Caudate nucleus (tissue), 63 donors: ENCODE measurements at places on chromosomes 7 and 10.
A peak's percentile ranks its signal among the peaks of the same experiment; 100 is the strongest.

DNA sequence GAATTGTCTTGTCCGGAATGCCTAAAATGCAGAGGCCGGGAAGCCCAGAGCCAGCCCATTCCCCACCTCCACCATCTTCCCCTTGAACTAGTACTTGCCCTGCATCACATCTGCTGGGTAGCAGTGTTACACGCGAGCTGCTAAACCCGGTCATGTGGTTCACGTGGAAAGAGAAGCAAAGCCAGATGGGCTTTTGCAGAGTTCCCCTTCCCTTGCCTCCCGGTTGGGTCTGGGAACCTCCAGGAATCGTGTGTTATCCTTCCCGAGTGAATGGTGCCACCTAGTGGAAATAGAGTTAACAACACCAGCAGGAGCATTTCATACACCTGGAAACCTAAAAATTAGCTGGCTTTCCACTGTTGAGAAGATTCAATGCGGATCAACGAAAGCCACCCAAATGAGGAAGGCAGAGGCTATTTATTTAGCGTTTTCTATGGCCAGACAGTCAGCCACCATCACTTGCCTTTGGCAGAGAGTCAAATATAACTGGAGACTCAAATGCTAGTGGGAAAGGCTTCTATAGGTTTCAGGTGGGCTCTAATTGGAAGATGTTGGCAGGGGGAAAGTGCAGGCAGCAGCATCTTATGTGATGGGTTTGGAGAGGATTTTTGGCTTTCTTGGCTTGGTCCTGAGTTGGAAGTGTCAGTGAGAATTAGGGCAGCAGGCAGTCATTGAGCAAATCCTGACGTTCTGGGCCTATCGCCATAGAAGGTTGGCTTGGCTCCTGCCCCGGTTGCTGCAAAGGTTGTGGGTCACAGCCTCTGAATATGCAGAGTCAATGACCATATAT is 12.9 kb upstream of the DENND2A start:
- peak; percentile 21 for DNase-seq

DNA sequence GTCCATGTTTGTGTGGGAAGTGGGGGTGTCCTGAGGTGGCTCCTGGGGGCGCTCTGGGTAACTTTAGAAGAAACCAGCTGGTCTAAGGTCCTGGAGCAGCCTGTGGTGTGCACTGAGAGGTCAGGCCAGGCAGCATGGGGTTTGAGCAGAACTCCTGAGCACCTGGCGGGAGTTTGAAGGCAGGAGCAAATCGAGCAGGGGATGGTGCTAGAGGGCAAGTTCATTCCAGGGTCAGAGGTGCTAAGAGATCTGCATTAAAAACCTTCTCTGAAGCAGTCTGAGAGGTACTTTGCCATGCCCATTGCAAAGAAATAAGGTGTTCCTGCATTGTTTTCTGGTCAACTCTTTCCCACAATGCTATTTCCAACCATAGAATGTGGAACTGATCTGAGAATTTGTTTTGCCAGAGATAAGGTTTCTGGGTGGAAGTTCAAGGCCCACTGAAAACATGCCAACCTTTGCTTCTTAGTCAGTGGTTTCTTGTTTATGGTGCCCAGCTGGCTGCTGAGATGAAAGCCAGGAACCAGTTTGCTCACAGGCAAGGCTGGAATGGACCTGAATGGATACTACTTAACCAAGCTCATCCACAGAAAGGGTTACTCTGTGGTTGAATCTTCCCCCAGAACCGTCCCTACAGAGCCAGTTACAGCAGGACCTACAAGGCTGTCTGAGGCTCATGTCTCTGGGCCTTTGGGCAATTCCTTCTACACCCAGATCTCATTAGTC is 136.3 kb upstream of the TMEM72 start:
- DNase-seq = no peak

DNA sequence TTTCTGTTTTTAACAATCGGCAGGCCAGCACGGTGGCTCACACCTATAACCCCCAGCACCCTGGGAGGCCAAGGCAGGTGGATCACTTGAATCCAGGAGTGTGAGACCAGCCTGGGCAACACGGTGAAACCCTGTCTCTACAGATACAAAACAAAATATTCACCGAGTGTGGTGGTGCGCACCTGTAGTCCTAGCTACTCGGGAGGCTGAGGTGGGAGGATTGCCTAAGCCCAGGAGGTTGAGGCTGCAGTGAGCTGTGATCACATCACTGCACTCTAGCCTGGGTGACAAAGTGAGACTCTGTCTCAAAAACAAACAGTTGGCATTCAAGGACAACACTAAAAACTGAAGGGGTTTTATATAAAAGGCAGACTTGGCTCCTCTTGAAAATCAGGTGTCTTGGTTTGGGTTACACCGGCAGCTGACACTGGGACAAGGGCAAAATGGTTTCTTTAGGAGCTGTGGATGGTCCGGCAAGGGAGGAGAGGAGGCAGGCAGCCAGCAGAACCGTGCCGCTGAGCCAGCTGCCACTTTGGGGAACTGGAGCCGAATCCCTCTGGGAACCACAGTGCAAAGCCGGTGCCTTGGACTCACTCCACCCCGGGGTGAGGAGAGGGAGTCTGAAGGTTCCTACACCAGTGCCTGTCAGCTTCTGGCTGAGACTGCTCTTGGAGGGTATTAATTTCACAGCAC is 52.6 kb downstream of the CHST3 start:
- no peak for DNase-seq

DNA sequence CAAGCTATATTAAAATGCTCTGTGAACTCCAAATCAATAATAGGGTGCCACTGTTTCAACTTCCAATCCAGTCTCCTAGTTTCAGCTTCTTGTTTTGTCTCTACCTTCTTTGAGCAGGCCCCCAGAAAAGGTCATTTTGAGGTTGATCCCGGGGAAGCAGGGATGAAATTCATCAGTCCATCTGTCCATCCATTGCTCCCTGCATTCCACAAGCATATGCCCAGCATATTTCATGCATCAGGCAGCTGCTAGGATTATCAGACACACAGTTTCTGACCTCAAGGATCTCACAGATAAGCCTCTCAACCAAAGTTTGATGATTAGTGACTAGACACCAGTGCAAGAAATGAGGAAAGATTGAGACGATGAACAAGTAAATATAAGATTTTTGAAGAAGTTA is 186.6 kb upstream of the PDE1C start:
- DNase-seq = no peak

DNA sequence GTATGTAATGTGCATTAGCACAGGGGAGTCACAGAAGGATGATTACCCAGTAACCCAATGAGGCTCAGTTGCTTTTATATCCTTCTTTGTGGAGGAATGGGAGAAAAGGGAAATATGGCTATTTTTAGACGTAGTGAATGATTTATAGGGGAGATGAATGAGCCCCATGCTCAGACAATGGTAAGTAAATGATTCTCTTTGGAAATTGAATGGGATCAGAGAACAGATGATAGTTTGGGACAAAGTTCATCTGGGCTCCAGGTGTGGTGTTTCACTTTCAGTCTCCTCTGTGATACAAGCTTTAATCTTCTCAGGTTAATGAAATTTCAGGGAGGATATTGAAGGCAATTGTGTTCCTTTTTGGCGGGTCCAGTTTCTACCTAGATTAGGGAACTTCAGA is 63.0 kb upstream of the MPP7 start:
- no peak for DNase-seq

GRCh38 chr10:114289096-114289436 is 50.0 kb downstream of the VWA2 start:
- no peak for DNase-seq

DNA sequence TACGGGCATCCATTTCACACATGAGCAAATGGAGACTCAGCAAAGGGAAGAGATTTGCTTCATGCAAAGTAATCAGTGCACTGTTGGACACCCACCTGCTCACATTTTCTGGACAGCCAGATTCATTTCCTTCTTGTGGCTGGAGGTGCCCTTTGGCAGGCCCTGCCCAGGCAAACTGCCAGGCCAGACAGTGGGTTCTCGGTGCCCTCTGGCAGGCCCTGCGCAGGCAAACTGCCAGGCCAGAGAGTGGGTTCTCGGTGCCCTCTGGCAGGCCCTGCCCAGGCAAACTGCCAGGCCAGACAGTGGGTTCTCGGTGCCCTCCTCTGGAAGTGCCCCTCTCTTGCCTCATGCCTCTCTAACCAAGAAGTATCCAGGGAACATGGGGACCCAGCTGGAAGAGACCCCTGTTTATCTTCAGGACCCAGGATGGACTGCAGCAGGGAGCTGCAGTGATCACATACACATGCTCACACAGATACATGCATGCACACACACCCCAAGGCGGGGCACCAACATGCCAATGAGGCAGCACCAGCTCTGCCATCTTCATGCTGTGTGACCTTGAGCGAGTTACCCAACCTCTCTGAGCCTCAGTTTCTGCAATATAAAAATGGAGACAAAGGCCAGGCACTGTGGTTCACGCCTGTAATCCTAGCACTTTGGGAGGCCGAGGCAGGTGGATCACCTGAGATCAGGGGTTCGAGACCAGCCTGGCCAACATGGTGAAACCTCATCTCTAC is 67.1 kb downstream of the OAT start:
- DNase-seq = no peak

DNA sequence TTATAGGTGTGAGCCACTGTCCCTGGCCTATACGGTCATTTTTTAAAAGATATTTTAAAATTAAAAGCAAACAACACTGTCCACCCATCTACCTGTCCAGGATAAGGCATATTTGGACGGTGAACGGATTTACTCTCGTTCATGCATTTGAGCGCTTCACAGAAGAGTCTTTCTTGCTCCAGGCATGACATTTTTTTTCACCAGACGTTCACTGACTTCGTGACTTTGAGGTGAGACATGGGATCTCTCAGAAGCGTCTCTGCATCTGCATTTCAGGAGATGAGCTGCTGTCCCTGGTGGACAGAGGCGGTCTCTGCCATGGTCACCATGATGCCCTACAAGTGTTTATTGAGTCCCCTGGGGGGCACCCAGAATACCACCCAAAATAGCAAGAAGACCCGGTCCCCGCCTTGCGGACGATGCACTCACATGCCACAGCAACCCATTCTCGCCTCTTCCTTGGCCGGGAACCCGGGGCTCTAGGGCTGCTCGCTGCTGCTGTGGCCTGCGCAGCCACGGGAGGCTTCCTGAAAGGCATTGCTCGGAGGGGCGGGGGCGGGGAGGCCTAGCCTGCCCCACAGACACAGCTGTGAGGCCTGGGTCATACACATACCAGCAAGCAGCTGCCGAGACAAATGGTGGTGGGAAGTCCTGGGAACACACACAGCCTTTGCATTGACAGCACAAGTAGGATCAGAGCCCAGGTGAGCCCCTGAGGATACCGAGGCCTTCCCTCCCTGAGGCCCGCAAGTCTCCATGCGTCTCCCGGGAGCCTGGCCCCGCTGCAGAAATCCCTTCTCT is 84.4 kb downstream of the RGS10 start:
- no peak for DNase-seq

DNA sequence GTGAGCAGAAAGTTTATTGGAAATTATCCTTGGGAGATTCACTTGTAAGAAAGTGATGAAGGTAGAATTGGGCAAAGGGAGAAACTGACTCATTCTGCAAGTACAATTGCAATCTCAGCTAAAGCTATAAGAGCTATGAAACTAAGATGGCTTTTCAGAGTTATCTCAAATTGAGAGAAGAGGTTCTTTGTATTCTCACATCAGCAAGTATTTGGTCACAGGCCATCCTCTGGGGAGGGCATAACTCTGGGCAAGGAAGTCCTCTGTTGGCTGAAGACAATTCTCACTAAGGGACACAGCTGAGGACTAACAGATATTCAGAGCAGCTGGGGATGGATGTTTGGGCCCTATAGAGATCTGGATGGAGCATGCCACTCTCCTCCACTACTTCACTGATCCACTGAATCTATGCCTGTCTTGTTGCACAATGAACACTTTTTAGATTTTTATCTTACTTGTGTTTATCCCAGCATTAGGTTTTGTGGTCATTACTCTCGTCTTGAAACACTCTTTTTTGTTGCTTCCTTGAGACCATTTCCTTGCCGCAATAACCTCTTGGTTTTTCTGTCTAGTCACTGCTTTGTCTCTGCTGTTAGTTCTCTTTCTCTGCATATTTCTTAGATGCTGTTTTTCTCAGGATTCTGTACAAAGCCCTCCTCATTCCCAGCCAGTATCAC is 115.1 kb downstream of the GNAI1 start:
- DNase-seq = no peak

GRCh38 chr7:44995555-44996493 is 4.2 kb upstream of the CCM2 start:
- no peak for DNase-seq

DNA sequence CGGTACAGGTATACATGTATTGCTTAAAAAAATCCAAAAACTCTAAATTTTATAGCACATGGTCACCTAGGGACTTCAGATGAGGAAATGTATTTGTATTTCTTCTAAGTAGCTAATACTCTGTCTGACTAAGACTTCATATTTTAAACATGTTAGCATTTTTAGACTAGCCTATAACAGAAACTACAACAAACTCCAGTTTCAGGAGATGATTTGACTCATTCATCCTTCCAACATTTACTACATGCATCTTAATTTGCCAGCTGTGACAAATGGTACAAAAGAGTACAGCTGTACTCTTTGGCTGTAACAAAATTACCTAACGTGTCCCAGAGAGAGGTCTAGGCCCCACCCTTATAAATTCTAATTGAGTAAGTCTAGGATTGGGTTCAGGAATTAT is 22.2 kb downstream of the TMEM209 start:
- DNase-seq = no peak

DNA sequence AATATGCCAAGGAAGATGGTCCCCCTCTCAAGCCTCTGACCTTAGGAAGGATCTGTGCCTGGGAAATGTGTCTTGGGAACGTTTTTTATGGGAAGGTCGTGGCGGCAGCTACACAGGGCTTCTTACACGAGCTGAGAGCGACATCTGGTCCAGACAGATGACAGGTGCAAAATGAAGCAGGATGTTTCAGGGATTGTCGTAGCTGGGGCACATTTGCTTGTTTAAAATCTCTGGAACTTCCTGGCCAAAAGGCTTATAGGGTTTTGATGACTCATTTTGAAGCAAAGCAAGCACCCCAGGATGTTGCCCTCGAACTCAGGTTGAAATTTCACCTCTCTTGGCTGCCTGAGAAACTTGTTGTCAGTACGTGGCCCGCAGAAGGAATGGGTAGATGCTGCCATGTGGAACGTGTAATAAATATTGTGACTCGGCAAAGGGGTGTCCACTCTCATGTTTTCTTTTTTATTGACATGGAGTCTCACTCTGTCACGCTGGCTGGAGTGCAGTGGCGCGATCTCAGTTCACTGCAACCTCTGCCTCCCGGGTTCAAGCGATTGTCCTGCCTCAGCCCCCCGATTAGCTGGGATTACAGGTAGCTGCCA is 117.5 kb downstream of the CAMK1D start:
- DNase-seq = no peak

GRCh38 chr10:131077724-131078123 is 233.8 kb downstream of the TCERG1L start:
- no peak for DNase-seq

GRCh38 chr7:142817506-142817905 is 37.4 kb upstream of the EPHB6 start:
- no peak for DNase-seq

GRCh38 chr10:59577984-59578383 is 131.7 kb downstream of the SLC16A9 start:
- DNase-seq = no peak
